ENCODE measurements at places on chromosomes 6 and 20.

GRCh38 chr6:134956676-134957075, 6.8 kb upstream of the ALDH8A1 start:
- DNase-seq = no peak

- DNase-seq = no peak
Observed at GRCh38 chr6:24797596-24798216, 1.0 kb downstream of the ARMH2 start.

DNA sequence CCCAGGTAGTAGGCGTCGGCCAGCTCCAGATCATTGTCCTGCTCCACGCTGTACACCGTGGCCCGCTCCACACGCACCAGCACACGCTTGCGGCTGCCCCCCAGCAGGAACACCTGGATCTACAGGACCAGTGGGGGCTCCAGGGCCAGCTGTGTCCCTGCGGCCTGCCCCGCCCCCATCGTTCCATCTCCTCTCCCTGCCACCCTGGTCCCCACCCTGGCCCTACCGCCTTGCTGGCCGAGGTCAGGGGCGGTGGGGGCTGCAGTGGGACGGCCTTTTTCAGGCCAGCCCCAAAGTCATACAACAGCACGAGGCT, 9.8 kb downstream of the ADRM1 start:
- no peak for DNase-seq

- no peak for DNase-seq
Observed at GRCh38 chr20:23604306-23604705, 1.4 kb downstream of the CST9 start.

DNA sequence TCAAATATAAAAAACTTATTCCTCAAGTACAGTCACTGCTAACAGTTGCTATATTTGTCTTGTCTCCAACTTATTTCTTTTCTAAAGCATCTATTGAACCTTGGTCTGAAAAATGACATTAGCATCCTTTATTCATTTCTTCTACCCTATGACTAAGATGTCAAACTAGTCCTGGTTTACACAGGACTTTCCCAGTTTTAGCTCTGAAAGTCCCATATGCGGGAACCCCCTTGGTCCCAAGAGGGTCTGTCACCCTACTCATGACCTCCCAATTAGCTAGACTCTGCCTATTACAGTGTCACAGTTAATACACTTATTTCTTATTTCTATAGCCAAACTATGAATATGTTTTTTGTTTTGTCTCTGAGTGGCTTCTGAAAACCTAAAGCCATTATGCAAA, 37.1 kb downstream of the PLEKHG1 start:
- DNase-seq = no peak

- no peak for DNase-seq
Observed at GRCh38 chr6:28658475-28659249, 133.0 kb downstream of the GPX5 start.

GRCh38 chr6:9233686-9234085, 798.3 kb upstream of the SLC35B3 start:
- no peak for DNase-seq

DNA sequence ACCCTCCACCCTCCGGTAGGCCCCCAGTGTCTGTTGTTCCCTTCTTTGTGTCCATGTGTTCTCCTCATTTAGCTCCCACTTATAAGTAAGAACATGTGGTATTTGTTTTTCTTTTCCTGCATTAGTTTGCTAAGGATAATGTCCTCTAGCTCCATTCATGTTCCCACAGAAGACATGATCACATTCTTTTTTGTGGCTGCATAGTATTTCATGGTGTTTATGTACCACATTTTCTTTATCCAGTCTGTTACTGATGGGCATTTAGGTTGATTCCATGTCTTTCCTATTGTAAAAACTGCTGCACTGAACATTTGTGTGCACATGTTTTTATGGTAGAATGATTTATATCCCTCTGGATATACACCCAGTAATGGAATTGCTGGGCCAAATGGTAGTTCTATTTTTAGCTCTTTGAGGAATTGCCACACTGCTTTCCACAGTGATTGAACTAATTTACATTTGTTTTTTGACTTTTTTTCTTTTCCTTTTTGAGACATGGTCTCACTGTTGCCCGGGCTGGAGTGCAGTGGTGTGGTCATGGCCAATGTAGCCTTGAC, 4.5 kb downstream of the KPNA5 start:
- no peak for DNase-seq

GRCh38 chr6:148878683-148879082, 131.9 kb downstream of the UST start:
- no peak for DNase-seq

DNA sequence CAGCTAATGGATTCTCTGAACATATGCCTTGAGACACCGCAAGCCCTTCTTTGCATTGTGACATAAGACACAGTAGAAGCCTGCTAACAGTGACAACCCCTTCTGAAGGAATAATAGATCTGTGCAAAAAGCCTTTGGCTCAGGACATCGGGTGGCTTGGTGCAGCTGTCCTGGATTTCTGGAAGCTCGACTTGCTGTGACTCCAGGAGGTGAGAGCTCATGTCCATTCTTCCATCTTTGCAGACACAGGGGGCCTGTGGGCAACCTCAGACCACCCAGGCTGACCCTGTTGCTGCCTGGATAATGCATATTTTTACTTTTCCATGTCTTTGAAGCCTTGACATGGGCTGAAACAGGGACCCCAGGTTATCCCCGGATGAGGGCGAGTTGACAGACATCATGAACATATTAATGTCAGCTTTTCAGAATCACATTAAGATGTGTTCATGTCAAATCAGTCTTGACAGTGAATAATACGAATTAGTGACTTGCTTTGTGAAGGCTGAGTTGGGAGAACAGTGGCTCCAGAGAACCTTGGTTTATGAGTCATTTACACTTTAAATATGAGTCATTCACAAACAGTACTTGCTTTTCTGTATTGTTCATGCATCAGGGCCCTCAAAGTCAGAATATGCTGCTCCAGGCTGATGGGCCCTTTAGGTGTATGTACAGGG, 66.8 kb upstream of the IYD start:
- no peak for DNase-seq

DNA sequence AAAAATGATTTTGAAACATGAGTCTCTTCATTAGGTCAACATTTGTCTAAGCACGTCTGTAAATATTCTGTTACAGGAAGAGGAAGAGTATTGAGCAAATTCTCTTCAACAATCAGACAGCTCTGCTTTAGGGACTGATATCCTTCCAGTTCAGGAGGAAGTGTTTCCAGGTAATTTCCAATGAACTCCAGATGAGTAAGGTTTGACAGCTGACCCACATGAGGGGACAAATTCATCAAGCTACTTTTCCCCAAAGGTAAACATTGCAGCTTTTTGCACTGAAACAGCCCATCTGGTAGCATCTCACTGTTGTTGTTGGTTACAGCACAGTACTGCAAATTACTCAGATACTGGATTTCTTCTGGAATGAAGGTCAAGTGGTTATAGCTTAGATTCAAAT, 18.1 kb downstream of the ENPP1 start:
- DNase-seq = no peak

GRCh38 chr20:48295445-48295903, 510.2 kb upstream of the SULF2 start:
- DNase-seq = no peak

- DNase-seq = no peak
Observed at GRCh38 chr6:134979142-134979541, 29.2 kb upstream of the ALDH8A1 start.

- DNase-seq = no peak
Observed at GRCh38 chr6:166420351-166420750, 37.6 kb upstream of the MPC1 start.

DNA sequence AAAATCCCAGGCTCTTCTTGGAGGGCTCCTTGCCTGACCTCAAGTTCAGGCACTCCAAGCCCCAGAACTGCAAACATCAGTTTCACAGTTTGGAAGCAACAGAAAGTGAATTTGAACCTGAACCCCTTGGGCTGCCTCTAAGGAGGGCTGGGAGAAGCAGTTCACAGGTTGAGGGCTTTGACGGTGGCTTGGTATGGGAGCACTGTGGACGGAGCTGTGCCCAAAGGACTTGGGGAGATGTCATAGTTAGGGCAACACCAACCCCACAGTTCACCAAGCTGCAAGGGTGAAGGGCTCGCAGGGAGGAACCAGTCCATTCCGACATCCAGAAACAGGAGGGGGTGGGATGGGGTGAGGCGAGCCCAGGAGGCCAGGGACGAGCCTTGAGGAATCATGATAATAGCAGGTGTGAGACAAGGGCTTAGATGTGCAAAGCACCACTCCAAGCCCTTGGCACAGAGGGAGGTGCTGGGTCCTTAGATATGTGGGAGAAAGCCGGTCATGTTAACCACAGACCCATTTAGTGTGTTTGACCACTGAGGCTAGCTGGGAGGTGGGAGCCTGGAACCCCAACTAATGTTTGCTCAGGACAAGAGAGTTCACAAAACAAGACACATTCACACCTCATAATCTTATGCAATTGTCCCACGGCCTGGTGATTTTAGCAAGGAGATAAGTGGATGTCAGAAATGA, 4.3 kb downstream of the CEBPB start:
- DNase-seq = no peak

DNA sequence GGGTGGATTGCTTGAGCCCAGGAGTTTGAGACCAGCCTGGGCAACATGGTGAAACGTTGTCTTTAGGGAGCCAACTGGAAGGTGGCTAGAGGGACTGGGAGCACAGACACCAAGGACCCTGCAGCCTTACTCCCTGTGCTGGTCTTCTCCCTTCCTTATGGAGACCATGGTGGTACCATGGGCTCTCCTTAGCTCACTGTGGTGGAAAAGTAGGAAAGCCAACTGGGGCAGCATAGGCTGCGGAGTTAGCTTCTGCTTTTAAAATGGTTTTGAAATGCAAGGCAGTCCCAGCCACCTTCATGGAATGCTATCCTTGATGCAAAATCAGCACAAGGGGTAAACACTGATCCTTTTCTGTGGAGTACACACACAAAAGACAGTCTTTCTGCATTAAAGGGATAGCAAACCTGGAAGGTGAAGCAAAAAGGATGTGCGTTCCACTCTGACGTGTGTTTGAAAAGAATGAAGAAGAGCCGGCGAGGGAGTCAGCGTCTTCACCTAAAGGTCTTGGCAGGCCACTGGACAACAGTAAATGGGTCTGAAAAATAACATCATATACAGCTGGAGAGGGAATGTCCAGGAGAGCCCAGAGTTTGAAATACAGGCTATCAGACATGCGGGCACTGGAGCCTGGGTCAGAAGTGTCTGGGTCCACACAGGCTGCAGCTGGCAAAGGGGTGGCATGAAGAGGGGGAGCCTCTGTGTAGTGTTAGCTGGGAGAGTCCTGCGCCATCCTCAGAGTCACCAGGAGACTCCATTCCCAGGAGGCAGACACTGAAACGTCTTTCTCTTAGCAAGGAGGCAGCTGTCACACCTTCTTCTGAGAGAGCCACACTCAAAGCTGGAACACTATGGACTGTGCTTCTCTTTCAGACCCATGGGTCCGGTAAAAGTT, 58.5 kb downstream of the GPR6 start:
- no peak for DNase-seq

GRCh38 chr6:13216236-13217014, 111.9 kb downstream of the TBC1D7 start:
- no peak for DNase-seq

DNA sequence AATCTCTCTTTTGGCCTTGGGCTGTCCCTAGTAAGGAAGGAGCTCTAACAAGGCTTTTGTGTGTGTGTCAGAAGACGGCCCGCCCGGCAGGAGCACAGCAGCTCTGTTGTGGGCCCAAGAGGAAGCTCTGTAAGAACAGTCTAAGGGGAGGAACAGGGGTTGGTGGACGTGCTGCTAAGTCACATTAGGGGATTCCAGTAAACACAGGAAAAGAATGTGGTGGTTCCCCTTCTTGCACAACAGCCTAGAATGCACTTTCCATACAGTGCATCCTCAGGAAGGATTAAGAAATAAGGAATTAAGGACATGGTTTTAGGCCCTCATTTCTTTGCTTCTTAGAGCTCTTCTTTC, 114.5 kb downstream of the RNF144B start:
- no peak for DNase-seq

DNA sequence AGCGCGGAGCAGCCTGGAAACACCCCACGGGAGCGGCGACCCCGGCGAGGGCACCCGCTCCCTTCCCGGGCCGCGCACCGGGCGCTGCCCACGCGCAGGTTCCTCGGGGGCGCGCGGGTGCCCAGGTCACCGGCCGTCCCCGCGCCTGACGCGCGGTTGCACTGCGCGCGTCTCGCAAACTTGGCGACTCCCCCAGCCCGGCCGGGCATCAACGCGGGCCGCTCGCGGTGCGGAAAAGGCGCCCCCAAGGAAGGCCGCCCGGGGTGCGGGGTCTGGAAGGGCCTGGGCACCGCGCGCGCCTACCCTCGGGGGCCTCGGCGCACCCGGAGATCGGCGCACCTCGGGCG, 555 bp upstream of the ZBTB46 start:
- no peak for DNase-seq

- DNase-seq = no peak
Observed at GRCh38 chr6:164208371-164208770, 793.9 kb downstream of the QKI start.

DNA sequence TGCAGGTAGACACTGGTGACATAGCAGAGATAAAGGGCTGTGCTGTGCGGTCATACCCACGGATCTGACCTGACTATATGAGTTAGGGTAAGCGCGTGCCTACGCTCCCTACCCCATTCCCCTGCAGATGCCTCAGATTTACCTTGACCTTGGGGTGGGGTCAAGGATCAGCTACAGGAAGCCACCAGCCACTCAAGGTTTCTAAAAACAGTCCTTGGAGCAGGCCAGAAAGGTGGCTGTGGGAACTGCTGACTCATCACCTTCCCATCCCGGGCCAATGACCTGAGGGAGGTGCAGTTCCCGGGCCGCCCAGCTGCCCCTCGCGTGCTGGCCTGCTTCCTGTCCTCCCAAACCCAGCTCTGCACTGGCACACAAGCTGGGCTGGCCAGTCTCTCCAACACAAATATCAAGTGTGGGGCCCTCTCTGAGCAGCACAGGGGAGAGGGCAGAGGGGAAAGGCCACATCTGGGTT, 23.0 kb downstream of the KCNK5 start:
- DNase-seq = no peak

- DNase-seq = no peak
Observed at GRCh38 chr6:143087856-143088255, 27.2 kb downstream of the AIG1 start.

- no peak for DNase-seq
Observed at GRCh38 chr6:12311106-12311505, 20.9 kb downstream of the EDN1 start.

GRCh38 chr20:54067606-54068174, 2.7 kb downstream of the BCAS1 start:
- no peak for DNase-seq

GRCh38 chr20:23094927-23095326, 8.8 kb upstream of the CD93 start:
- no peak for DNase-seq

GRCh38 chr6:48472091-48472490, 361.1 kb upstream of the PTCHD4 start:
- no peak for DNase-seq

- DNase-seq = no peak
Observed at GRCh38 chr20:8783734-8784133, 285.2 kb upstream of the PLCB4 start.

- DNase-seq = no peak
Observed at GRCh38 chr6:116385459-116385802, 14.7 kb downstream of the DSE start.

GRCh38 chr20:19767070-19767469, 9.0 kb downstream of the RIN2 start:
- no peak for DNase-seq
